Stimulated activated CD4-positive, alpha-beta T cell treated with anti-CD3 and anti-CD28 coated beads, TNF-alpha, amount 100 ng/mL, for 1 hour (primary cell): ENCODE measurements at places on chromosomes 5 and 9.

DNA sequence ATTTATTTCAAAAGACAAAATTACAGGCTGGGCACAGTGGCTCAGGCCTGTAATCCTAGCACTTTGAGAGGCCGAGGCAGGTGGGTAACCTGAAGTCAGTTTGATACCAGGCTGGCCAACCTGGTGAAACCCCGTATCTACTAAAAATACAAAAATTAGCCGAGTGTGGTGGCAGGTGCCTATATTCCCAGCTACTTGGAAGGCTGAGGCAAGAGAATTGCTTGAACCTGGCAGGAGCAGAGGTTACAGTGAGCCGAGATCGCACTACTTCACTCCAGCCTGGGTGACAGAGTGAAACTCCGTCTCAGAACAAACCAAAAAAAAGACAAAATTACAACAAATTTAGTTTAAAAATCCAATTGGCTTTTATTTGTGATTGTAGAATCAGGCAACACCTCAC is 14.3 kb upstream of the SLC30A5 start:
- no peak for DNase-seq

DNA sequence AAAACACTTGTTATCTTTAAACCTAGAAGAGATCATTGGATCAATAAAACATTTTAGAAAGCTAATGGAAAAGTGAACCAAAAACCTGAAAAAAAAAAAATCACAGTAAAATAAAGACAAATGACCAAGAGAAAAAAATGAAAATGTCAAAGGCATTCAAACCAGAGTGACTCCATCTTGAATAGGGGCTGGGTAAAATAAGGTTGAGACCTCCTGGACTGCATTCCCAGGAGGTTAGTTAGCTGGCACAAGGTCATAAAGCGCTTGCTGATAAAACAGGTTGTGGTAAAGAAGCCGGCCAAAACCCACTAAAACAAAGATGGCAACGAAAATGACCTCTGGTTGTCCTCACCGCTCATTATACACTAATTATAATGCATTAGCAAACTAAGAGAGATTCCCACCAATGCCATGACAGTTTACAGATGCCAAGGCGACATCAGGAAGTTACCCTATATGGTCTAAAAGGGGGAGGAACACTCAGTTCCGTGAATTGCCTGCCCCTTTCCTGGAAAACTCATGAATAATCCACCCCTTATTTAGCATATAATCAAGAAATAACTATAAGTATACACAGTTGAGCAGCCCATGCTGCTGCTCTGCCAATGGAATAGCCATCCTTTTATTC is 116.7 kb upstream of the NEK6 start:
- no peak for DNase-seq

DNA sequence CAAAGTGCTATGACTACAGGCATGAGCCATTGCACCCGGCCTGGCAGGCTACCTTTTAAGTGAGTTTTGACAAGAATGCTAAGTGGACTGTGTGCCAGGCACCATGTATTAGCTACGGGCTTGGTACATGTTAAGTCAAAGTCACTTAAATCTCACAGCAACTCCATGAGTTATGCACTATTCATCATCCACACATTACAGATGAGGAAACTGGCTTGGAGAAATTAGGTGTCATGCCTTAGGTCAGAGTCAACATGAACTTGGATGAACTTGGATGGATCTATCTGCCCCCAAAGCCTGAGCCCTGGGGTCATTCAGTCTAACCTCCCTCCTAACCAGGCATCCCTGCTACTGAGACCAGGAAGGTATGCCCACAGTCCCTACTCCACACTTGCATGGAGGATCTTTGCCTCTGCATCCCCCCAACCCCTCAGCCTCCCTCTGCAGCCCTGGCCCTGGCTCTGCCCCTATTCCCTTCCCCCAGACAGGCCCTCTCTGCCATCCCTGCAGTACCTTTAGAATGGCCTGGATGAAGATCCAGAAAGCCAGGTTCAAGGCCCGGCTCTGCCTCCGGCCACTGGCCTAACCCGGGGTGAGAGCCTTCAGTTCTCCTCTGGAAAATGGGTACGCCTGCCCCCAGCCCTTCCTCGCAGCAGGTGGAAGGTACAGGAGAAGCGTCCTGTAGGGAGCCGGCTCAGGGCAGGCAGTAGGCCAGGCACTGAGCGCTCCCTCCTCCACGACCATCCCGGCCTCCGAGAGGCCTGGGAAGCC is 685 bp upstream of the ADGRD2 start:
- DNase-seq, result no peak

DNA sequence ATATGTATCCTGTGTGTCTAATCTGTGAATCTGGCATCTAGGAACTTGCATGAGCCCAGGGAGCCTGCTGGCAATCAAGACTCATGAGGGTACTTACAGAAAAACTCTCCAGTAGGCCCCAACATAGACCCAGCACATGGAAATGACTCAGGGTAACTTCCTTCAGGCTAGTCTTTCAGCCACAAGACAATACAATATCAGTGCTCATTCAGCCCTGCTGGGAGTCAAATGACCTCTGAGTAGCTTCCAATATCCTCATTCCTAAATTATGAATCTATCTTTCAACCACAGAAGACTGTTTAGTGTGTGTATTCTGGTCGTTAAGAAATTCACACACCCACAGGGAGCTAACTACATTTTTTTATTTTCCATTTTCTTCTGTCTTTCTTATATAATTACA is 1273.0 kb downstream of the EFNA5 start:
- no peak for DNase-seq

DNA sequence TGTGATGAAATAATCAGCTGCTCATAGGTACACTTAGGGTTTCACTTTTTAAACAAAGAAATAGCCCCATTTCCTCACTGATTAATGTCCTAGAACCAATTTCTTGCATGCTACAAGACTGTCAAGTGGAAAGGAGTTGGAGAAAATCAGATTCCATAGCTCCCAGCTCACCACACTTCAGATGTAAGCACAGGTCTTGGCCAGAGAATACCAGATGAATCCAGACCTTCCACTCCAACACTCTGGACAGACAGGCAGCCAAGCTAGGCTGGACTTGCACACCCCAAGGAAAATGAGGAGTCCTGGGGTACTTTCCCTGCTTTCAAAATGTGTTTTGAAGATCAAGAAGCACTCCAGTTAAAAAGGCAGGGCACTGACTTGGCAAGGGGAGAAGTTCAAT is 68.5 kb downstream of the KLHL3 start:
- DNase-seq, result no peak

DNA sequence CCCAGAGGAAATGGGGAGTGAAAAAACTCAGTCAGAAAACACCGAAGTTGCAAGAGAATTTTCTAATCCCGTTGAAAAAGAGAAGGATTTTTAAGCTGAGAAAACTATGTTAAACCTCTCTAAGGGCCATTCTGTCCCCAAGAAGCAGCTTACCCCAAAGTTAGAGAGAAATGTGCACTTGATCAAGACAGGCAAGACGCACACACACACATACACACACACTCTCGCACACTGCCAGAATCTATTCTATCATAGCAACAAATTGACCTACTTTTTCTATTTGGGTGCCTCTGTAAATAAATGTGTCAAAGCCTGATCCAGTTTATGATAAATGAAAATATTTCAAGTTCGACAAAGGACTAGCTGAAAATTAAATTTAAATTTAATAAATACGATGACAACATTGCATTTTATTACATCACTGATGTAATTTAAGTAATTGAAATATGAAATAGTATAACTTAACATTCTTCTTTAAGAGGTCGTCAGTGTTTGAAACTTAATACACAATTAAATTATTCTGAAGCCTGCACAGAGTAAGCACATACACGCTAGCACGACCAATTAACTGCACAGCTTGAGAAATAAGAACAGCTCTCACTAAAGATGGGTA is 5.9 kb downstream of the NFIL3 start:
- DNase-seq, result no peak

DNA sequence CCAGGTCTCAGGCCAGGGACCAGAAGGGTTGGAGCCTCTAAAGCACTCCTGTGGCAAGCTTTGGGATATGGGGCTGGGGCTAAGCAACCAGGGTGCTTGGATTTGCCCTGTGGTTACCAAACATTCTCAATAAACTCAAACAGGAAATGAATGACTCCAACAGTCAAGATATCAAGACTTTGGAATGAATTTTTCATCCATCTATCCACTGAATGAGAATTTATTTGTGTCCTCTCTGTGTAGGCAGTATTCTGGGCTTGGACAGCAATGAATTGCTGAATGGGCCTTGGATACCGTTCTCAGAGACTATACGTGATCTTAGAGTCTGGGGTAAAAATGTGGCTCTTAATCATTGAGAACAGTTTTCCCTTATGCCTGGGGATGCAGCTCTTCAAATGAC is 212.5 kb downstream of the DAB2IP start:
- DNase-seq, result no peak

GRCh38 chr9:87865626-87866025 is 17.1 kb upstream of the SPATA31E1 start:
- DNase-seq, result no peak

DNA sequence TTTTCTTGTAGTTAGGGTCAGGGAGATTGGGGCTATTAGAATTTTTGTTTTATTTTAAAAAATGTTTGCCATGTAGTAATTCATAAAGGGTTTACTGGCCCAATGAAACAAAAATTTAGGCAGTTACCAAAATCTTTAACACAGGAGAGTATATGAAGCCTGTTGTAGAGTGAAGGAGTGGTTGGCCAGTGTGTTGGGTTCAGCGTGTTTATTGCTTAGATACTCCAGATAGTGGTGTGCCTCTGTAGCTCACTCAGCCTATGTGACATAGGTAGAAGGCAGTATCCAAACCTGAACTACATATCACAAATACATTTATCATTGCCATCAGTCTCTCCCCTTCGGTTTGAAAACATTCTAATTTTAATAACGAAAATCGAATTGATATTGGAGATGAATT is 1.2 kb downstream of the TEK start:
- no peak for DNase-seq

GRCh38 chr9:72315089-72315509 is 49.9 kb downstream of the ZFAND5 start:
- DNase-seq, result no peak

GRCh38 chr5:95799191-95799835 is 23.2 kb downstream of the GLRX start:
- DNase-seq, result no peak

GRCh38 chr5:146016764-146017484 is 80.5 kb downstream of the SH3RF2 start:
- DNase-seq, result no peak

DNA sequence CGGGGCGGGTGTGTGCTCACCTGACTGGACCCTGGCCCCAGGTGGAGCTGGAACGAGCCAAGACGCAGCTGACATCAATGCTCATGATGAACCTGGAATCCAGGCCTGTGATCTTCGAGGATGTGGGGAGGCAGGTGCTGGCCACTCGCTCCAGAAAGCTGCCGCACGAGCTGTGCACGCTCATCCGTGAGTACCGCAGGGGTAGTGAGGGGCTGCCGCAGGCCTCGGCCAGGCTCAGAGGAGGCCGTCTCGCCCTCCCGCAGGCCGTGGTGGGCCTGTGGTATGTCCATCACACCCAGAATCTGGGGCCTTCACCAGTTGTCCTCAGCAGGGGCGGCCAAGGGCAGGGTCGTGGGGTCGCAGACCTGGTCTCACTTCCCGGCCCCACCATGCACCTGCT is 11.3 kb downstream of the PMPCA start:
- DNase-seq, result no peak

DNA sequence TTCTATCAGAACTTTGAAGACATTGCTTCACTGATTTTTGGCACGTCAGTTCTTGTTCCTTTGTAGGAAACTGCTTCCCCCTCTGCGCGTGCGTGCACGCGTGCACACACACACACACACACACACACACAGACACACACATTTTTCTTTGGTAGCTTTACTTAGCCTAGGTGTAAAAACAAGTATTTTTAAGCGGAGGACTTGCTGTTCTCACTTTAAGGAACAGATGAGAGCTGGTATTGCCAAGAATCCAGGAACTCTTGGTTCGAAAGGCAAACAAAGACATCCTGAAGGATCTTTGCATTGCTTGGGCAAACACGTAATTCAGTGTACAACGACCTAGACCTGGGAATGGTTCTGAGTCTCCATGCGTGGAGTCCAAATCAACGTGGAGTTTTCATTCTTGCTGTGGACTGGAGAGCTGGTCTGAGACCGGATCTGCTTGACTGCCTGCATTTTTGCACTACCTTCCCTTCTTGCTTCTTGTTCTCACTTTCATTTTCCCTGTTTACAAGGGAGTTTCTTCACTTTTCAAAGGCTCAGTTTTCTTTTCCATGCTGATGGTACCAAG is 8.2 kb downstream of the TMEM268 start:
- DNase-seq, result no peak

GRCh38 chr5:137022725-137023124 is 476.4 kb downstream of the SPOCK1 start:
- DNase-seq, result no peak

DNA sequence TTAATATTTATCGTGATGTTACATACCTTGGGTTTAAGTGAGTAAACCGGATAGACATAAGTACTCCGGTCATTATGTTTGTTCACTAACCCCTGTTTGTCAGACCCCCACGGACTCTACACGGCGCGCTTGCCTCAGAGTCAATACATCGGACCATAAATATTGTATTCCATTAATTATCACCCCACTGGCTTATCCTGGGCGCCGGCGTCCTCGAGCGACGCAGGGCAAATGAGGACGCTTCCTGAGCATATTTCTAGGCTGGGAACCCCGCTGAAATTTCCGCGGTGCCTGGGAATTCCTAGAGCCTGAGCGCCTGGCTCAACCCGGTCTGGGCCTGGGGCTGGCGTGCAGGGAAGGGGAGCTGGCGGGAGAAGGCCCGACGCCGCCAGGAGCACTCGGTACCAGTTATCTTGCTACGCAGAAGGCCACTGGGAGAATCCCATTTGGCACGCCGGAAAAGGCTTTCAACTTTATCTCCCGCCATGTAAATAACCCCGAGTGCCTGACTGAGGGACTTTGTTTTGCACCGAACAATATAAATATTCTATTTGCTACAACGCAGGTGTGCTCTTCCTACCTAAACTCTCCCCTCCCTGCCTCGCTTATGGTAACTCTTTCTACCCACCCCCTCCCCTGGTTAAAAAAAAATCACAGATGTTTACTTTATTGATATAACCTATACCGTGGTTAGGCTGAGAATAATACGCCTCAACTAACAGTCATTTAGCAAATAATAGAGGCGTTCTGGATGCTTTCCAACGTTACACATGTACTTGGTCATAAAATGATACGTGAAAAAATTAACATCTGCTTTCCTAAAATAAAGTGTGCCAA is 19.4 kb downstream of the NR2F1 start:
- DNase-seq, result no peak

DNA sequence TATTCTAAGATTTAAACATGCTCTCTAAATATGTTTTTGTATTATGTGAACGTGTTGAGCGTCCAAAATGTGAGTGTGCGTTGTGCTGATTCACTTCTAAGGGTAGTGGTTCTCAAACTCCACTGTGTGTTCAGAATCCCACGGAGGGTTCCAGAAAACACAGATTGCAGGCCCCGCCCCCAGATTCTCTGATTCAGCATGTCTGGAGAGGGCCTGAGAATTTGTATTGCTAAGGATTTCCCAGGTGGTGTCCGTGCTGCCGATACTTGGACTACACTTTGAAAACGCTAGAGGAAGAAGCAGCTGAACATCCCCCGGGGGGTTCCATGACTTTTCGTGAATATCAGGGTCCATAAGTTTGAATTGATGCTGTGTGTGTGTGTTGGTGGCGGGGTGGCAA is 1043.2 kb upstream of the WWC1 start:
- DNase-seq, result no peak

- no peak for DNase-seq
Observed at GRCh38 chr9:135764731-135765130, 62.7 kb downstream of the KCNT1 start.
